Fibroblast of skin of abdomen (primary cell): ENCODE measurements at places on chromosomes 6 and 20.

DNA sequence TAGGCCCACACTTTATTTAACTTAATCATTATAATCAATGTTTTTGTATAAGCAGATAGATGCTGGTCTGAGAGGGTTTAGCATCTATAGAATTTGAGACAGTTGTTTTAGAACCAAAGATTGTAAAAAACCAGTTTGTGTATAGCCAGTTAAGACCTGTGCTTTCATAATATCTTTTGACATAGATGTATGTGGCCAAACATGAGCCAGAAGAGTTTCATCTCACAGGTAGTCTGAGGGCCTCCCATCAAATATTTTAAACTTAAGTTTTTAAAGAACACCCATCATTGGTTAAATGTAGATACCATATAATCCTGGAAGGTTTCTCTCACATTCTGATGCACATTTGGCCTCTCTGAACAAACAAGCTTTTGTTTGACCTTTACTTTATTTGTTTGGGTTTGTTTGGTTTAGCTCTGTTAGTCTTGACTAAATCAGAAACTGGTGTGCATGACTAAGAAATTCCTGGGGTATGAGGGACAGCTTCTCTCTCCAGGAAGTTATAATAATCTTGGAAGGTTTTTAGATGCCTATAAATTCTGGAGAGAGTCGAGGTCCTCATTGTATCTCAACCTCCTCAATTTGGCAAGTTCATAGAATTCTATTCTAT is 58.0 kb upstream of the TMEM200A start:
- DNase-seq, result peak; percentile 70

GRCh38 chr6:156427345-156427744 is 349.8 kb upstream of the ARID1B start:
- peak; percentile 96 for DNase-seq

DNA sequence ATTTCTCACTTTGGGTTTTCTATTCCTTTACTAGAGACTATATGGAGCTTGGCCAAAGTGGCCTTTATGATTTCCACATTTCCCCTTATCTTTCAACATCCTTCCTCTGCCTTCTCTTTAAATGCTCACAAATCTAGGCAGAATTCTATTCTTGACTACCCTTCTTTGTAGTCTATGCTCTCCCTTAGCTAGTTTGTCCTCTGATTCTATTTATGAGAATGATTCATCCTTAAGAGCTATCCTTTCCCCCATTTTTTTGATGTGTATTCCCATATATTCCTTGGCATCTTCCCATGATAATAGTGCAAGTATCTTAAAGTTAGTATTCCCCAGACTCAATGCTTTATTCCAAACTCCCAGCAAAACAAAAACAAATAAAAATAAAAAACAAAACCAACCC is 53.1 kb downstream of the IL20RA start:
- no peak for DNase-seq

DNA sequence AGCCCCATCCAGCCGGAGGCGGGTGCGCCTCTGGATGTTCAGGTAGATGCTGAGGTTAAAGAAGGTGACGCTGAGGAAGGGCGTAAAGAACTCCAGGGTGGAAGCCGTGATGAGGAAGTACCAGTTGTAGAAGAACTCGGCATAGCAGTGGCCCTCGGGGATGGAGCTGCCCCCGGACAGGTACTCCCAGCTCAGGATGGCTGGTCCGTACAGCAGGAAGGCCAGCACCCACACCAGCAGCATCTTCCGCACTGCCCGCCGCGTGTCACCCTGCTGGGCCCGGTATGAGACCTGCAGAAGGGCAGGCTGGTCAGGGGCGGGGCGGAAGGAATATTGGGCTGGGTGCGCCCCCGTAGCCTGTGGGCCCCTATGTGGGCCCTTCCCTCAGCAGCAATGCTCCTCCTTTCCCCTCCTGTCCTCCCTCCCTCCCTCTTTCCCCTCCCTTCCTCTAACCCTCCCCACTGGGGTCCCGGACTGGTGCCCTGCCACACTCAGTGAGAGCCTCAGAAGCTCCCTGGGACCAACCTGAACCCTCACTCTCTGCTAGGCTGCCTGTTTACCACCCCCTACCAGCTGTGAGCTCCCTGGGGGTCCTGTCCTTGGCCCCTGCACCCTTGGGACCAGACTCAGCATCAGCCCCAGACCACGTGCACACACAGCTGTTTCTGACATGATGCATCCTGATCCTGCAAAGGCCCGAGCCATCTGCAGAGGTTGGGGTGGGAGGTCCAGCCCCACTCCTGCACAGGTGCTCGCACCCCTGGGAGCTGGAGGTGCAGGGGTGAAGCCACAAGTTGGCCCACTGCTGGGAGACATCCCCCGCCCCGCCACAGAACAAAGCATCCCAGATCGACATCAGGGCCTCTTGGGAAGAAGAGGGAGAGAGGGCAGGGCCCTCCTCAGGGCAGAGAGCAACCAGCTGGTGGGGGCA is 3.2 kb downstream of the HRH3 start:
- DNase-seq, result no peak

DNA sequence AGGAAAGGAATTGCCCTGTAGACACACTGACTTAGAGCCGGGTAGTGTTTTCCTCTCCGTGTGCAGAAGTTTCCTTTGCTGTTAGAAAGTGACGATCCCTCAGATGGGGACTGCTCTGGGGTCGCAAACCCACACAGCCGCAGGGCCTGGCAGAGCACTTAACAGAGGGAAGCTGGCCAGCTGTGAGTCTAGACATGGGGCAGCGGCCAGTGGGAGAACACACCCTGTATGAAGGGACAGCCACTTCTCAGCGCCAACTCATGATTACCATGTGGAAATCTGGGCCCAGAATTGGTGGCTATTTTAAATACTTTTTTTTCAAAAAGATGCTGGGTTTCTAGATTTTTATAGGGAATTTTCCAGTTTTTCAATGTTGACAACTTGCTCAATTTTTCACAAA is 39.4 kb downstream of the SLC9A8 start:
- DNase-seq, result no peak

- no peak for DNase-seq
These were observed 34.0 kb downstream of the ZC3H12D start for GRCh38 chr6:149450679-149451375.

GRCh38 chr20:38152621-38153221 is 12.3 kb downstream of the TGM2 start:
- DNase-seq, result no peak

- peak; percentile 22 for DNase-seq
These were observed 45.1 kb downstream of the KHDC1L start for GRCh38 chr6:73180076-73180738.

DNA sequence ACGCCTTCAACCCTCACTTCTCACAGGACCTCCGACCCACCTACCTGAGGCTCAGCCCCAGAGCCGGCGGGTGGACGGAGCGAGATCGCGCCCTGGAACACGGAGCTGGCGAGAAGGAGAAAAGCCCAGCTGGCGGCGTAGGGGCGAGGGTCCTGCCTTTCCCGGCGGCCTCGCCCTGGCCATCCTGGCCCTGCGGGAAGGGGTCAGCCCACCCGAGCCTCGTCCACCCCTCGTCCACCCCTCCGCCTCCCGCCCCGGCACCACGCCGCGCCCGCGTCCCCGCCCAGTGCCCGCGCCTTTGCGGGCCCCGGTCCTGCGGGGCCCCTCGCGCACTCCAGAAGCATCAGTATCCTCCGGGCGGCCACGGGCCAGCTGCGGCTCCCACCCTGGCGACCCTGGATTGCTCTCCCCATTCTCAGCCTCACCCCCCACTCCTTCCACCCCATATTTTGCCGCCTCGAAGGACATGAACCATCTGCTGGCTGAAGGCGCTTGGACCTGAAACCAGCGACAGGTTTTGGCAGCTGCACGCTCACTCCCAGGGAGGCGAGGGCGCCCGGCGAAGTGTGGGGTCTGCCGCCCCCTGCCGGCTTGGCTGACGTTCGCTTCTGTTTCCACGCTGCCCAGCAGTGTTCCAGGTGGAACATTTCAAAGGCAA is 65.1 kb downstream of the PLG start:
- peak; percentile 28 for DNase-seq

GRCh38 chr20:44231193-44231592 is 15.9 kb upstream of the GDAP1L1 start:
- no peak for DNase-seq

- no peak for DNase-seq
These were observed 59.4 kb upstream of the CD83 start for GRCh38 chr6:14058029-14058695.
